ENCODE measurements at places on chromosomes 16 and 17.

DNA sequence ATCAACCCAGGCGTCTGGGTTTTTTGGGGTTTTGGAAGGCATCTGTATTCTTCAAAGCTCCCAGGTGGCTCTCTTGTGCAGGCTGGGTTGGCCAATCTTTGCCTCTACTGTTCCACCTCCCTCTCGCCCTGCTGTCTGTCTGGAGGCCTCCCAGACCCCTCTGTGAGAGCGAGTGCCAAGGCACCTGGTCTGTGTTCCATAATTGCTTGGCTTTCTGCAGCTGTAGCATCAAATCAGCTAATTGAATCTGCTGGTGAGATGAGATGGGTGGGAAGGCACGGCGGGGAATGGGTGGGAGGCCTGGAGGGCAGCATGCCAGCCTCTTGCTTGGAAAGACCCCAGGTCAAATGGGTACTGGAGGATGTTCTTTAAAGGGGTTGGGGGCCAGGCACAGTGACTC, 52.5 kb upstream of the CLEC19A start:
- DNase-seq, result no peak

DNA sequence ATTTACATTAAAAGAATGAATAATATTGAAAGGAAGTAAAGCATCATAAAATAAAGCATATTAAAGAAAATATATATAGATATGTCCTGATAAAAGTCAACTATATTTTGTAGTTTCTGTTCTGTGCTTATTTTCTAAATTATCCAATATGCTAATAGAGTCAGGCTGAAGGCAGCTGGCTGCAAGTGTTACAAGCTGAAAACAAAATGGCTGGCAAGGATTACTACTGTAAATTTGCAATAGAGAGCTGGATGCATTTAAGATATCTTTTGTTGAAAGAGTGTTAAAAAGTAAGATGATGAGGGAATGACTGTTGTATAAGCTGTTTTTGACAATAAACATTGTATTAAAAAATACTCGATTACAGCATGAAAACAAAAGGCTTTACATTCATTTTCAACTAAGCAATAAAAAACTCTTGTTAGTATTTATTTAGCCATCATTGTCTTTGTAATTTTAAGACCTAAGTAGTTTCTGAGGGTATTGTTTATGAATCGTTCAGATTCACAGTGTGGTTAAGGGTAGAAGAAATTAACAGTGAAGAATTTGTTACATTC, 76.3 kb downstream of the TANC2 start:
- DNase-seq, result no peak

- DNase-seq, result no peak
Observed at GRCh38 chr16:49469930-49470451, 96.4 kb downstream of the C16orf78 start.

- DNase-seq, result no peak
Observed at GRCh38 chr16:81633680-81634379, 145.3 kb upstream of the PLCG2 start.

GRCh38 chr17:5096731-5097100, 15.0 kb downstream of the ZNF232 start:
- DNase-seq, result no peak

DNA sequence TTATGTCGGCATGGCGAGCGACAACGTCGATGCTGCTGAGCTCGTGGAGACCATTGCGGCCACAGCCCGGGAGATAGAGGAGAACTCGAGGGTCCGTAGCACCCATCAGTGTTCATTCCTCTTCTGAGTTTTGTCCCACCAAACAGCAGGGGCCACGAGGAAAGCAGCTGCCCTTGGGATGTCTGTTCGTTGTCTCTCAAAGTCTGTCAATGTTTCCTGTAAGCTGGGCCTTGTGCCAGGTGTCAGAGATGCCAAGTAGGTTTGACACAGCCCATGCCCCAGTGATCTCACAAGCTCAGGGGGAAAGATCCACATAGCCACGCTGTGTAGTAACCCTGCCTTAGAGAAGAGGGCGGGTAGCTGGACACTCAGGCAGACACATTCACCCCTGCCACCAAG, 22.6 kb downstream of the NTAN1 start:
- DNase-seq, result peak; percentile 55

DNA sequence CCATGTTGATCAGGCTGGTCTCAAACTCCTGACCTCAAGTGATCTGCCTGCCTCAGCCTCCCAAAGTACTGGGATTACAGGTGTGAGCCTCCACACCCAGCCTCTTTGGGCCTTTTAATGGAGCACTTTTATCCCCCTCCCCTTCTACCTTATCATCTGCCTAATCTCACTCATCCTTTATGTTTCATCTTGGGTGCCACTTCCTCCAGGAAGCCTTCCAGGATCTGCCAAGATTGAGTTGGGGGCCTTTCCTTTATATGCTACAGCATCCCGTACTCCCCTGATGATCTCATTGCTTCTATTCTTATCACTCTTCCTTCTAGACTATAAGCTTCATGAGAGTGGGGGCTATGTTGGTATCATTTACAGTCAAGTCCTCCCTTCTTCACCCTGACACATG, 192.8 kb upstream of the WSCD1 start:
- no peak for DNase-seq

DNA sequence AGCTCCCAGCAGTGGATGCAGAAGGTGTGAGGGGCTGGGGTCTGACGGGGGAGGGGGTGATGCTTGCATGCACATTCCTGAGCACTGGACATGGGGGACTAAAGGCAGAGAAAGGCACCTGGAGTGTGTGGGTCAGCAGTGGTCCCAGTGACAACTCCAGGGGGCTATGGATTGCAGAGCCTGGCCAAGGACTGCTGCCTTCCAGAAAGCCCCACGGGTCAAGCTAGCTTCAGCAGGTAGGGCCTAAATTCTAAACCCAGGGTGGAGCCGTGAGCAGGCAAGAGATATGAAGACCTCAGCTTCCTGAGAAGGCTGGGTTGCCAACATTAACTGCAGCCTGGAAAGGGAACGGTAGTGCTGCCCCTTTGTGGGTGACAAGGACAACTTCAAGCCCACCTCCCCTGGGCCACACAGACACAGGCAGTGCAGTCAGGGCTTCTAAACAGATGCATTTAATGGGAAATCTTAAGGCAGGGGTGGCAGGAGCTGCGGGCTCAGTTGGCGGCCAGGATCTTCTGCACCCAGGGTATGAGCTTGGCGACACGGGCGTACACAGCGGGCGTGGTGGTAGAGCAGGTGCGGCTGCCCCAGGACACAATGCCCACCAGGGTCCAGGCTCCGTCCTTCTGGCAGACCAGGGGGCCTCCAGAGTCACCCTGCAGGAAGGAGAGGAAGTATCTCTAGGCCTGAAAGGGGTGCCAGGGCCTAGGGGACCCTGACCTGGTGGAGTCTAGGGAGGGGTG, 3.1 kb downstream of the CTRB2 start:
- no peak for DNase-seq

DNA sequence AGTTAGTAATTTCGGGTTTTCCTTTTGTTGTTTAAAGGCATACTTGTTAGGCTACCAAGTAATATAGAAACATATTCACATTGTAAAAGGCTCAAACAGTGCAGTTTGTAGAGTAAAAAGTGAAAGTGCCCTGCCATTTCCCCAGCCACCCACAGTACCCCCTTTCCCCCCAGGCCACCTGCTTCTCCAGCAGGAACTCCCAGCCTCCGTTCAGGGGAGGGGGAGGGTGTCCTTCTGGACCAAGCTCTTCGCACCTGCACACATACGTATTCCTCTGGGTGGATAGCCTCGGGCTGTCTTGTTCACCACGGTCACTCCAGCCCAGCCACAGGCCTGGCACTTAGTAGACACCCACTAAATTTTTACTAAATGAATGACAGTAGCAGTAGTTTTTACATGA, 144.5 kb downstream of the CLEC16A start:
- no peak for DNase-seq

GRCh38 chr17:62611292-62611691, 16.2 kb upstream of the MRC2 start:
- no peak for DNase-seq

Measured in hepatocyte (in vitro differentiated cells).